ENCODE measurements at places on chromosomes 13 and 19. TPM values are rescaled to one million over a fixed set of nuclear protein-coding genes. Genes with fewer than 3 reads are reported as not detected.

- DNase-seq = no peak
Measured at GRCh38 chr13:99895444-99896368, 75.9 kb downstream of the ZIC5 start.

GRCh38 chr13:45092663-45093062 is 27.6 kb upstream of the GTF2F2 start:
- DNase-seq = no peak

- no peak for DNase-seq
Measured at GRCh38 chr13:110925023-110925612, 10.2 kb upstream of the ANKRD10 start.

DNA sequence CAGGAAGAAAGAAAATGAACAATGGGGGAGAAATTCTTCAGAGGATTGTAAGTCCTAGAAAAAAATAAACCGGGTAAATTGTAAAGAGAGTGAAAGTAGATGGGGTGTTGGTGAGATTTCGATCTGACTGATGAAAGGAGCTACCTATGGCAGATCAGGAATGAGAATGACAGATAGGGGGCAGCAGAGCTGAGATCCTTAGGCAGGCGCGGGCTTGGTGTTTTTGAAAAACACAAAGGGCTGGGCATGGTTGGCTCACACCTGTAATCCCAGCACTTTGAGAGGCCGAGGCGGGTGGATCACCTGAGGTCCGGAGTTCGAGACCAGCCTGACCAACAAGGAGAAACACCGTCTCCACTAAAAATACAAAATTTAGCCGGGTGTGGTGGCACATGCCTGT is 1468.6 kb upstream of the SLC10A2 start:
- DNase-seq = no peak

The RFPL4AL1 gene
- not detected for total RNA-seq

The IFNL1 gene
- total RNA-seq = not detected

The KLF1 gene
- total RNA-seq = not detected

DNA sequence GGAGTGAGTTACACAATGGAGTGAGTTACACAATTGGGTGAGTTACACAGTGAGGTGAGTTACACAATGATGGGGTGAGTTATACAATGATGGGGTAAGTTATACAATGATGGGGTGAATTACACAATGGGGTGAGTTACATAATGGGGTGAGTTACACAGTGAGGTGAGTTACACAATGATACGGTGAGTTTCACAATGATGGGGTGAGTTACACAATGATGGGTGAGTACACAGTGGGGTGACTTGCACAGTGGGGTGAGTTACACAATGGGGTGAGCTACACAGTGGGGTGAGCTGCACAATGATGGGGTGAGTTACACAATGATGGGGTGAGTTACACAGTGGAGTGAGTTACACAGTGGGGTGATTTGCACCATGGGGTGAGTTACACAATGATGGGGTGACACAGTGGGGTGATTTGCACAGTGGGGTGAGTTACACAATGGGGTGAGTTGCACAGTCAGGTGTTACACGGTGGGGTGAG is 52.5 kb upstream of the GAS6 start:
- DNase-seq = no peak

GRCh38 chr19:10517361-10517759 is at the start of gene S1PR5:
Gene S1PR5 (minus strand): TSS chr19:10517447. CDS start chr19:10515011, 2,436 bp downstream.
- peak; percentile 64 for DNase-seq

DNA sequence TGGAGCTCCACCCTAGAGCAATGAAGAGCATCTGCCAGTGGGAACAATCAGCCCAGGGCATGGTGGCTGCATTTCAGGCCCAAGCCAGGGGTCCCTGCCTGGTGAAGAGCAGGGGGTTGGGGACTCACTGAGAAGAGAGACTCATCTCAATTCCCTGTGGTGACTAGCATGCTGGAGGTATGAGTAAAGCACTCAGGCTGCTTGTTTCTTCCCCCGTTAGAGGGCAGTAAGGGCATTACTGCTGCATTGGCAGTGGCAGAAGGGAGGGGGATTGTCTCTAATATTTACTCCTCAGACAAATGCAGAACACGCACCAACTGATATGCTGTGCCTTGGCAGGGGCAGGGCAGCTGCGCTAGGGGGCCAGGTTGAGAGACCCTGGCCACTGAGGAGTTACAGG is 329.1 kb downstream of the SLITRK5 start:
- no peak for DNase-seq

The CYTH2 gene
- 28.5 TPM for total RNA-seq

The OR7A5 gene
- not detected for total RNA-seq

- no peak for DNase-seq
Measured at GRCh38 chr13:98187965-98188261, 10.8 kb upstream of the RNF113B start.

GRCh38 chr13:113267642-113268405 is 29.2 kb upstream of the LAMP1 start:
- DNase-seq = no peak

The SYNGR4 gene
- not detected for total RNA-seq

DNA sequence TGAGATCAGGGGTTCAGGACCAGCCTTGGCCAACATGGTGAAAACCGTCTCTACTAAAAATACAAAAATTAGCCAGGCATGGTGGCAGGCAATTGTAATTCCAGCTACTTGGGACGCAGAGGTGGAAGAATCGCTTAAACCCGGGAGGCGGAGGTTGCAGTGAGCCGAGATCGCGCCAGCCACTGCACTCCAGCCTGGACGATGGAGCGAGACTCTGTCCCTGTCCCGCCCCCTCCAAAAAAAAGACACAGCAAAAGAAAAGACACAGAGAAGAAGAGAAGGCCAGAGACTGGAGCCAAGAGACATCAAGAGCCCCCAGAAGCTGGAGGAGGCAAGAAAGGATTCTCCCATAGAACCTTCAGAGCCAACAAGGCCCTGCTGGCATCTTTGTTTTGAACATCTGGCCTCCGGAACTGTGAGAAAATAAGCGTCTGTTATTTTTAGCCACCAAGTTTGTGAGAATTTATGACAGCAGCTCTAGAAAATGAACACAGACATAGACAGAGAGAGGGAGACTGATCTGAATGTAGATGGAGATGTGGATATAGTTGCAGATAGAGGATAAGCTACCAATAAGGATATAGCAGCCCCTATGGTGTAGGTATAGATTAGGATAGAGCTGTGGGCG is 25.7 kb upstream of the PNMA8B start:
- DNase-seq = no peak

DNA sequence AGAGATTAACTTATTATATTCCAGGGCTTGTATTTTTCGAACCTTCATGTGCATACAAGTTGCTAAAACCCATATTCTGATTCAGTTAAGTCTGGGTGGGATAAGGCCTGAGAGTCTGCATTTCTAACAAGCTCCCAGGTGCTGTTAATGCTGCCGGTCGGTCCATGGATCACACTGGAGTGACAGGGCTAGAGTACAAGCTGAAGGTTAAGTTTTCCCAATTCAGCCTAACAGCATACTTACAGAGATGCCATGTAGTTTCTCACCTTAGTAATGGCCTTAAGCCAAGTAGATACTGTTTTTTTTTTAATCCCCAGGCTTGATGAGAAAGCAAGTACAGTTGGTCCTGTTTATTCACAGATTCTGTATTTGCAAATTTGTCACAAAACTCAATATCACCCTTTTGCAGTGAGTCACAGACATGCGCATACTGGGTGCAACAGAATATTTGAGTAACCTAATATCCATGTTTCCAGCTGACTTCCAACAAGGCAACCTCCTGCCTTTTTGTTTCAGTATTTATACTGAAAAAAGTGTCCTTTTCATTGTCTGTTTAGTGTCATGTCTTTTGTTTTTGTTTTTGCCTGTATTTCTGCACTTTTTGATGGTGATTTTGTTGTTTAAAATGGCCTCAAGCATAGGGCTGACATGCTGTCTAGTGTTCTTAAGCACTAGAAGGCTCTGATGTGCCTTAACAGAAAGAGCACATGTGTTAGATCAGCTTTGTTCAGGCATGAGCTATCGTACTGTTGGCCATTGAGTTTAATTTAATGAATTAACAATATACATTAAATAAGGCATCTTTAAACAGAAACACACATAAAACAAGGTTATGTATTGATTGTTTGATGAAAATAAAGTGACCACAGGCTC is 875.0 kb downstream of the PCDH9 start:
- no peak for DNase-seq

GRCh38 chr13:41610404-41610803 is 153.1 kb downstream of the RGCC start:
- peak; percentile 16 for DNase-seq

GRCh38 chr13:111488486-111489132 is 168.2 kb downstream of the TEX29 start:
- DNase-seq = no peak

- peak; percentile 41 for DNase-seq
Measured at GRCh38 chr13:110630566-110631119, 15.3 kb downstream of the NAXD start.
